Fibroblast of skin of left biceps (primary cell): ENCODE measurements at places on chromosomes 3 and 15.

GRCh38 chr3:62238431-62238830, 134.9 kb downstream of the FEZF2 start:
- no peak for DNase-seq

- DNase-seq: no peak
Measured at GRCh38 chr3:4805662-4806061, 173.6 kb upstream of the BHLHE40 start.

DNA sequence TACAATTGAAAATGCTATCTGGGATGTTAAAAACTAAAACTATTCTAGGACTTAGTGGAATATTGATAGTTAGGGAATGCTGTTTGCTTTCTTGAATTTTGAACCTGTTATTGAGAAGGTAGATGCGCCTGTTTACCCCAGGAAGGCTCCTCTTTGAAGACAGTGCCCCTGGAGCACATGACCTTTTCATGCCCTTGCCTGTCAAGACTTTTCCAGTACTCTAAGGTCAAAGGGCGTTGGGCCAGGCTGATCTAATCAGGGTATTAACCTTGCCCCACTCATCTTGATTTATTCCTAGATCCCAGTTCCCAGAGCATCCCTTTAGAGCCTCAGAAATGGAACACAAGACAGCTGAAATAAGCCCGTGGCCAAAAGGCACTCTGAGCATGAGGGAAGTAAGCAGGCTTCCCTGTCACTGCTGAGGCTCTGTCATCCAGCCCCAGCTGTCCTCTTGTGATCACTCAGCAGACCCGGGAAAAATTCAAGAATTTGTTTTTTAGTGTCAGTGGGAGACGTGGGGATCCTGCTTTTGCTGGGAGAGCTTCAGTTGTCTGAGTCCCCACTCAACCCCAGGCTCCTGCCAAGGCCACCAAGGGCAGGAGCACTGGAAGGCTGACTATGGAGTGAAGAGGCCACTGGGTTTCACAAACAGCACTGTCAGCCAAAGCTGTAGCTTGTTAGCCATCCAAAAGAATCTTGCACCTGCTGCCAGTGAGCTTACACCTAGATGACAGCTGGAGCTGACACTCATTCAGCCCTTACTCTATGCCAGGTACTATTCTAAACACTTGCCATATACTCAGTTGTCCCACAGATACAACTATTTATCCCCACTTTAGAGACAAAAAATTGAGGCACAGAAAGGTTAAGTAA, 169.0 kb downstream of the PGPEP1L start:
- DNase-seq: no peak

DNA sequence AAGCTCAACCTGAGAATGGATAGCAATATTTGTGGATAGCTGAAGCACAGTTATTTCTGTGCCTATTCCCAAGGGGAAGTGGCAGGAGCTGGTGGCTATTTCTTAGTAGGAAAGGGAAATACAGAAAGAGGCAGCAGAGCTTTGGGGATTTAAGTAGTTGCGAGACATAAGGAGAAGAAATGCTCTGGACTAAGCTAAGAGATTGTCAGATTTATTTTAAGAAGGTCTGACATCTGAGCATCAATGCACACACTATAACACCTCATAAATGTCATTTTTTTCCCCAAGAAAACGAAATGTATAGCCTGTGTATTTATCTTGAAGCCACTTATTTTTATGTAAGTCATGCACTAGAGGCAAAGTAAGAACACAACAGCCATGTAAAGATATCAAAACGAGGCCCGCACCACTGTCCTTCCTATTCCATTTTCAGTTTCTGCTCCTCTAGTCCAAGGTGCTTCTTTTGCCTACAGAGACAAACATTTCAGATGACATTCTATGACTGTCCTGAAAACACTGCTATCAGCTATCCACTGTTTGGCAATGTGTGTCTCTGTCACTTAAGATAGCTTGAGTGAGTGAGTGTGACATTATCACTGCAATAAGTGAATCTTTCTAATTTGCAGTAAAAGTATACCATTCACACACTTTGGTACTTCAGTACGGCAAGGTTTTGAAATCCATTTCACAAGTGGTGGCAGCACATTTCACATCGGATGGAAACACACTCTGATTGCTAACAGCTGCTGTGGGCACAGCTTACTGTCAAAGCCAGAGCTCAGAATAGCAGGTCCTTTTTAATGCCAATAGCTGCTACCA, 62.7 kb upstream of the ICE2 start:
- DNase-seq: no peak

GRCh38 chr3:135170732-135171131, 375.7 kb downstream of the EPHB1 start:
- no peak for DNase-seq

- DNase-seq: no peak
Measured at GRCh38 chr3:183259621-183260020, 6.6 kb downstream of the B3GNT5 start.

DNA sequence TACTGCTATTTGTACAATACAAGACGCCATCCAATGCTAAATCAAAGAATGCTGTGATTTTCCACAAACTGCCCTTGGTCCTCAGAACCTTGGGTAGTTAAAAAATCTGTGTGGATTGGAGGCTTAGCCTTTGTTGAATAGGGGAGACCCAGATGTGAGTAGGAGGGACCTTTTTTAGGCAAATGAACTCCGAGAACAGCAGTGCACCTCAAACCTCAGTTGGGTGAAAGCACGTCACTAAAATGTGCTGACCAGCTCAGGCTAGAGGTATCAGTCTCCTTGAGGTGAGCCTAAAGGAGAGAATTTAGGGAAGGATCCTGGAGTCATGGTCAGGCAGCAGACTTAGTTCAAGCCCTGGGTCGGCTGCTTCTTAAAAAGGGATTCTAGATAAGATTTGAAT, 200.7 kb downstream of the SOX2 start:
- no peak for DNase-seq

DNA sequence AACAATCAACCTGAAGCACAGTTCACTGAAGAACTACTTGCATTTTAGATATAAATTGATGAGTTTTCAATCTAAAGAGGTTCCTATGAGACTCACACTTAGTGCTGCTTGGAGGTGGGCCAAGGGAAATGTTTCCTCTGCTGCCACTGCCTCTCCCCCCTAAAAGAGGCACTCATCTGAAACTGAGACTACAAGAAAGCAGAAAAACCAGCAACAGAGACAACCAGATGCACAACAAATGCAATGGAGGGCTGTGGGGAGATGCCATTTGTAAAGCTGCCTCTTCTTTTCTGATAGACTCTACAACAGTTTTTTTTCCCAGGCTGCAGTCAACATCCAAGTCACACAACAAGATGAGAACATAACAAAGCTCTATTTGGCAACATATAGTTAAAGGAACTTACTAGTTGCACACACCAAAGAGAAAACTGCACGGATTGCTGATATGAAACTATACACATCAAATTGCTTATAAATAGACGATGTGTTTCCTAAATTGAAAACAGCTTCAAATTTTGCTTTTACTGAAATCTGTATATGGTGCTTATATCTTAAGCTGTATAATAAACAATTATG, 11.0 kb downstream of the TSPAN3 start:
- DNase-seq: no peak

- peak; percentile 73 for DNase-seq
Measured at GRCh38 chr3:160474416-160474838, 24.8 kb upstream of the TRIM59 start.

GRCh38 chr3:14457999-14458398, 55.6 kb downstream of the SLC6A6 start:
- DNase-seq: no peak

DNA sequence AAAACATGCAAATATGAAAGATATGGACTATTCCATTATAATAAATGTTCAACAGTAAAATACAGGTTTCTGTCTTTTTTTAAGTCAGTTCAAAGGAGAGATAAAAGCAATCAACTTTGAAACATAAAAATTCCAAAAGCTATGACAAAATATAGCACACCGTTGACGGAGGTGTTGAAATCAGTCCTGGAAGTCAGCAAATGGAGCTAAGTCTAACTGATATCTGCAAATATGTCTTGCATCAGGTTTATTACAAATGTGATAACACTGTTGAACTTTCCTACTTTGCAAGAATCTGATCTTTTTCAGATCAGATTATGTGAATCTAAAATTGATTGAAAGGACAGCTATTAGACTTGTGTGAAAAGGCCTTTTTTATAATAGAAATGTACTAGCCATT, 300.7 kb downstream of the SHOX2 start:
- DNase-seq: no peak

- no peak for DNase-seq
Measured at GRCh38 chr3:97896547-97896946, 74.7 kb downstream of the CRYBG3 start.

- no peak for DNase-seq
Measured at GRCh38 chr3:136281966-136282520, 31.9 kb downstream of the PCCB start.

DNA sequence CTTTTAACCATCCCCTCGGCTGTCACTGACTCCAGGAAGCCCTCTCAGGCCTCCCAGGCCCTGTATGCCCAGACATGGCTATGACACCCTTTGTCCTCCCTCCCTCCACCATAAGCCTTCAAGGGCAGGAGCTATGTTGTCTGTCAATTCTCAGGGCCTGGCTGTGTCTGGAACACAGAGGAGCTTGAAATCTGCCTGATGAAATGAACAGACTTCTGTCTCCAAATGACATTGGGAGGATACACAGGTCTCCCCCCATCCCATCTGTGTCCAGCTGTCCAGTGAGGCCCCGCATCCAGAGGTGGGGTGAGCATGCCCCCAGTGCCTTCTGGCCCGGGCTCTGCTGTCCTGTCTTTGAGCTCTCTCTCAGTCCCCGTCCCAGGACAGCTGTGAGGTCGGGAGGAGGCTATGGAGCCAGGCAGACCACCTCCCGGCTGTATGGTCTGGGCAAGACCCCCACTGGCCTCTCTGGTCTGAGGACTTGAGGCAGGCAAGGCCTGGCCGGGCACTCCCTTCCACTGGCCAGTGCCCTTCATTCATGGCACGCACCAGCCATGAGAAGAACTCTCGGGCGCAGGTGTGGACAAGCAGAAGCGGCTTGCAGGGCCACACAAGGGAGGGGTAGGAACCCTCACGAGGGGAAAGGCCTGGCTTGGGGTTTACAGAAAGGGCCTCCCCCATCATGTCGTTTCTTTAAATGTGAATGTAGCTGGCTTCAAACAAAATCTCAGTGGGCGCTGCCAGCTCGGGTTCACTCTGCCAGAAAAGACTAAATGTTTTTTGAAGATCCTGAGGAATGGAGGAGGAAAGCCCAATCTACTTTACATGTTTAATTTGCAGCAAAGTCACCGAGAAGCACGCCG, 38.9 kb downstream of the PCSK6 start:
- DNase-seq: no peak

DNA sequence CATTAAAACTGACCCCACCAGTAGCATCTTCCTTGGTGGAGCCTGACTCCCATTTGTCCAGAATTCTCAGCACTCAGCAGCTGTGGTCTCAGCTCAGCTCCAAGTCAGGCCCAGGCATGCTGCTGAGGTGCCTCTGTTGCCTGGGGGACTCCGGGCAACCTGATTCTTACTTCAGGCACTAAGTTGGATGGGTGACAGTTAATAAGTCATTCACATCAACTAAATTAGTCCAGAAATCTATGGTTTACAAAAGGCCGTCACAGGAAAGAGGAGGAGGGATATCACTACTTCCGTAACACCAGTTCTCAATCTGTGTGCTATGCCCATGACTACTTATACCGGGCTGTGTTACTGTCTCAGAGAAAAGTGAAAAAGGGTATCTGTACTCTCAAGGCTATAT, 310.2 kb downstream of the SATB1 start:
- no peak for DNase-seq

GRCh38 chr3:116037954-116038911, 407.1 kb downstream of the LSAMP start:
- DNase-seq: no peak

DNA sequence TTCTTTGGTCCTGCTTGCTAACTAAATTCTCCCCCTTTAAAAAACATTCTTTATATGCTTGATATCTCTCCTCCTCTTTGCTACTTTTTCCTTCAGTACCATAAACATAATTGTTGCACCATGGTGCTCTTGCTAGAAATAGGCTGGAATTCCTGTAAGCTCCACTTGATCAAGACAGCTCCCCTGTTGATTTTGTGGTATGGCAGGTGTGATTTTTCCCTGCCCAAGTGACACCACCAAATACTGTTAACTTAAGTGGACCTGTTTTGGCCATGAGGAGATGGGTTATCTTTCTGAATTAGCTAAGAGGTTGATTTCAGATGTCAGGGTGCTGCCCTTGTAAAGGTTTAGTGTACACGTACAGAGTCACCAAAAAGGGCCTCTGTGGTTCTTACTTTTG, 205.3 kb downstream of the CDIN1 start:
- no peak for DNase-seq

- no peak for DNase-seq
Measured at GRCh38 chr3:56928379-56929068, 126.8 kb upstream of the ARHGEF3 start.

DNA sequence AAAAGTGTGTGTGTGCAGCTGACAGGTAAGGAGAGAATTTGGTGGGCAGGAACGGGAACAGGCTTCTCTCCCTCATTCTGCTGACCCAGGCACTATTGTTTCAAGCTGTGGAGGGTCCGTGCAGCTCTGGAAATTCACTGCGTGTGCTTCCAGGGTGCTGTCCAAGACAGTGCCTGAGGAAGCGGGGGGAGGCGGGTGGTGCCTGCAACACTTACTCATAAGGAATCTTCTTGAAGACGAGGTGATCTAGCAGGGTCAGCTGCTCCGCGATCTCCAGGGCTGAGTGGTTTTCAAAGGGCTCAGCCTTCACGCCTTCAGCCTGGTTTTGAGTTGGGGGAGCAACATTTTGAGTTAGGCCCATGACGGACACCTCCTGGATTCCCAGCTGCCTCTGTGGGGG, 46.6 kb upstream of the CTSH start:
- DNase-seq: no peak

DNA sequence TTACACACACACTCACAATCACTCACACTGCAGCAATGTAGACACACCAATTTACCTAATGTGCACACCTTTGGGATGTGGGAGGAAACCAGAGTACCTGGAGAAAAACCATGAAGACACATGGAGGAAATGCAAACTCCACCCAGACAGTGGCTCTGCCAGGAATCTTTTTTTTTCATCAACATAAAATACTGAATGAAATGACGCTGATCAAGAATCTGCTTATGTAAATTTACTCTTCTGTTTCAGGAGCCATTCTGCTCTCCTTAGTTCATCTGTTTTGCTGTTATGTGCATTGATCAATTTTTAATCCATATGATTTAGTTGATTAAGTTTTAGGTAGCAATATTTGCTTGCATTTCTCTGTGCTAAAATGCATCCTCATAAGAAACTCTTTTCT, 414.2 kb upstream of the CCDC54 start:
- DNase-seq: no peak

DNA sequence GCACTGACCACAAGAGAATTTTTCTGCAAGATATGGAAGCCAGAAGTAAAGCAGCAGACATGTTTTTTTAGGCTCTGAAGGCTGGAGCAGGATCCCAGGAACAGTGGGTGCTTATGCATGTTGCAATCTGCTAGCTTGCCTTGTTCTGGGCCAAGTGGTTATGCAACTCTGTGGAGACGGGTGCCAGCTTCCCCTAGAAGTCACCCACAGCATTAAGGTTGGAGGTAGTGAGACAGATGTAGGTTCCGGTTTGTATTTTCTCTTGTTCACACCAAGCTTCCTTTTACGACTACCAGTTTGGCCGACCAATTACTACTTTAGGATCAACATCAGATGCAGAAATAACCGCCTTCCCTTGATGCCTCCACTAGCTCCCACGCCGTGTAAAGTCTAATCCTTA, 11.1 kb downstream of the DPH3 start:
- no peak for DNase-seq
